Pancreas (tissue), 10 donors: ENCODE measurements at places on chromosomes 16 and 17. TPM values are rescaled to one million over a fixed set of nuclear protein-coding genes. Genes with fewer than 3 reads are reported as not detected.

GRCh38 chr16:67264866-67265265, 14.5 kb upstream of the PLEKHG4 start:
- H3K27me3 ChIP-seq: no peaks in the 10 kb centered on the region
- no peaks in the 10 kb centered on the region for H3K4me1 ChIP-seq
- H3K4me3 ChIP-seq: no peak overlapping the region
- DNase-seq: peak; percentile 2

CLEC19A gene
- not detected for polyA plus RNA-seq

SSTR5 gene
- 1.2 TPM for polyA plus RNA-seq

DPEP3 gene
- not detected for polyA plus RNA-seq

DNA sequence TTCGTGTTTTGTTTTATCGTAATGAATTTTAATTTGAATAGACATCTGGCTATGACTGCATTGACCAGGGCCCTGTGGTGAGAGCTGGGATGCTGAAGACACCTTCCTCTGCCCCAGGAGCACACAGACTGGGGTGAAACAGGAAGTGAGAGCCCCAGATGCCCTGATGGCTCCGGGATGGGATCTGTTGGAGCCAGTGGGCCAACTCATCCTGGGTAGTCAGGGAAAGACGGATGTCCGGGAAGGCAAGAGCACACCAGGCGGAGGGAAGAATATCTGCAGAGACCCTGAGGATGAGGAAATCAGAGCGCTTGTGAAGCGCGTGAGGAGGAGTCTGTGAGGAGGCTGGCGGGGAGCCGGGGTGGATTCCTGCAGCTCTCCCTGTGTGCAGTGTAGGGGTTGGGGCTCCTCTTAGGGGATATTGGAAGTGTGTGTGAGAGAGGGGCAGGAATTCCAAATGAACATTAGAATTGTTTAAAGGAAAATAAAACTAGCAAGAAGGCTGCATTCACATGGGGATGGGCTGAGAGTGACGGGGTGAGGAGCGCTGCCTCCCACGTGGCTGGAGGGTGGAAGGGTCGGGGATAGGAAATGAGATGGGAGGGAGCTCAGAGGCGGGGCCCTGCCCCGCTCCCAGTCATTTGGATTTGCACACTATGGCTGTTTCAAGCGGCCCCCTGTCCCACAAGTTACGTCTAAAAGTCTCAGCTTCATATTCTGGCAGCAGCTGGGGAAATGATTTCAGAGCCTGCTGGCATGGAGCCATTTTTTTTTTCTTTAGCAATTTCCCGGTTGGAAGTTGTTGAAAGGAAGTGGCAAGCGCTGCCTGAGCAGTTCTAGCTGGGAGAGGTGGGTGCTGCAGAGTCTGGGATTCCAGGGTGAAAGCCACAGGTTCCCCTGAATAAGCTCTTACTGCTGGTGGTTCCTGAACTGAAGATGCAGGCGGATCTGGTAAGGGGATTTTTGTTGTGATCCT, 71.2 kb upstream of the LGALS9 start:
- H3K4me3 ChIP-seq: no peak overlapping the region
- no peaks in the 10 kb centered on the region for H3K36me3 ChIP-seq
- peak overlapping the region; percentile 77 for H3K27ac ChIP-seq
- peaks cover 29% of the 10 kb centered on the region for H3K4me1 ChIP-seq

DNA sequence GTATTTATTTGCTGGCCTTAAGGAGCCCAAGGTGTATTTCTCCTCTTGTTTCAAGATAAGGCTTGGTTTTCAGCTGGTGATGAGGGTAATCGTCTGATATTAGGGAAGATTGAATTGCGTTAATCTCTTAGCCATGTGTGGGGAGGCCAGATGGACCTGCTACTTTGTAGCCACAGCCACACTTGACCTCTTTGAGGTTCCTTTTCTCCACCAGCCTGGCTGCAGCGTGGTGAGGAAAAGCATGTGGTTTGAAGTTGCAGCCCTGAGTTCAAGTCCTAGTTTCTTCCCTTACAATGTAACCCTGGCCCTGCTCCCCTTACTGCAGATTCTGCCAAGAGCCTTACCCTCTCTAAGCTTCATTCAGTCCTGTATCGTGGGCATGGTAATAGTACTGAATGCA, 3.1 kb downstream of the MINK1 start:
- no peaks in the 10 kb centered on the region for H3K27me3 ChIP-seq
- DNase-seq: no peak
- H3K4me1 ChIP-seq: peaks cover 29% of the 10 kb centered on the region
- no peak overlapping the region for H3K27ac ChIP-seq
- no peak overlapping the region for H3K4me3 ChIP-seq
- no peaks in the 10 kb centered on the region for H3K36me3 ChIP-seq

FOXJ1 gene
- 5.7 TPM for polyA plus RNA-seq

GRCh38 chr16:86626966-86627365, 48.6 kb downstream of the FOXL1 start:
- H3K4me1 ChIP-seq: no peaks in the 10 kb centered on the region
- H3K4me3 ChIP-seq: no peak overlapping the region
- H3K27ac ChIP-seq: no peak overlapping the region
- no peaks in the 10 kb centered on the region for H3K27me3 ChIP-seq
- H3K36me3 ChIP-seq: no peaks in the 10 kb centered on the region

CIITA gene
- 8.6 TPM for polyA plus RNA-seq

GNAO1 gene
- polyA plus RNA-seq: 13.4 TPM

RCVRN gene
- 0.30 TPM for polyA plus RNA-seq

KRTAP4-4 gene
- polyA plus RNA-seq: not detected

DNA sequence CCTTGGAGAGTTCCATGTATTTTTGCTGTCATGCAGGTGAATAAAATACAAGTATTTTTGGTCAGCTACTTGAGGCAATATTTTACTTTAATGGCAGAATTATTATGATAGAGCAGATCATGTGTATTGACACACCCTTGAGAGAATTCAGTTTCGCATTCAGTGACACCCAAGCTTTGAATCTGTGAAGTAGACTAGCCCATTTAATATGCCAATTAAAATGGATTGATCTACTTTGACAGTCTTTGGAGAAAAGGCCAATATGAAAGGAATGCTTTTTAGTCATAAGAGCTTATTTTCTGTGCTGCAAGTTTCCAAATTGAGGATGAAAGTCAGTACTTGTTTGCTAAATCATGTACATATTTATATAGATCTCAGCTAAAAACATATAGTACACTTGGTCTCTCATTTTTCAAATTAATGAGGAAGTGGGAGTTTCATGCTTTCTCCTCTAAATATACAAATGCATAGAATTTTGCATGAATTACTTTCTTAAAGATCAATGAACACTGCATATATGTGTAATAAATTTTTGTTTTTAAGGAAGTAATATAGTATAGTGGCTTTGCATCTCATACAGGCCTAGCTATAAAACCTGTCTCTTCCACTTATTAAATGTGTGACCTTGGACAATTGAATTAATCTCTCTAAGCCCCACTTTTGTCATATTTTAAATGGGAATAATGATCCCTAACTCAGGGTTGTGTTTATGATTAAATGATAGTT, 161.5 kb downstream of the PHKB start:
- H3K27ac ChIP-seq: no peak overlapping the region
- DNase-seq: no peak
- H3K4me3 ChIP-seq: no peak overlapping the region

DNA sequence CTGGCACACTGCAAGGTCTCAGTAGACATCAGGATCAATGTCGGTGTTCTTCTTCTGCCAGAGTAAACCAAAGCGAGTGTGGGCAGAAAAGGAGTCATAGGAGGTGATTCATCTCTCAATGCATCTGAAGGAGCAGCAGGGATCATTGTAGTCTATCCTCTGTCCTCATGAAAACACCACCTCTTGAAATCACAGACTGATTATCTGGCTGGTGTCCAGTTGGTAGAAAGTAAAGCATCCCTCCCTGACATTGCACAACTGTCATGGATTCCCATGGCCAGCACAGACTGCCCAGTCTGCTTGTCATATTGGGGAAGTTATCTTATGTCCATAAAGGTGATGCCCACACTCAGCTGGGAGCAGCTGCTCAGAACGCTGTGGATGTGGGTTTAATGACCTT, 74.1 kb downstream of the ABCC12 start:
- DNase-seq: no peak
- no peaks in the 10 kb centered on the region for H3K27me3 ChIP-seq
- H3K4me3 ChIP-seq: no peak overlapping the region
- H3K36me3 ChIP-seq: no peaks in the 10 kb centered on the region
- H3K27ac ChIP-seq: no peak overlapping the region

GRCh38 chr16:86026916-86027315, 128.0 kb downstream of the IRF8 start:
- no peak overlapping the region for H3K4me3 ChIP-seq
- no peaks in the 10 kb centered on the region for H3K4me1 ChIP-seq
- no peaks in the 10 kb centered on the region for H3K36me3 ChIP-seq
- no peaks in the 10 kb centered on the region for H3K27me3 ChIP-seq
- no peak for DNase-seq
- no peak overlapping the region for H3K27ac ChIP-seq

TEKT1 gene
- polyA plus RNA-seq: not detected

CARD14 gene
- polyA plus RNA-seq: 0.23 TPM

GRCh38 chr16:12829096-12829888, 25.6 kb upstream of the CPPED1 start:
- no peak for DNase-seq
- no peak overlapping the region for H3K27ac ChIP-seq
- H3K4me1 ChIP-seq: no peaks in the 10 kb centered on the region
- no peaks in the 10 kb centered on the region for H3K36me3 ChIP-seq
- H3K27me3 ChIP-seq: no peaks in the 10 kb centered on the region

DNA sequence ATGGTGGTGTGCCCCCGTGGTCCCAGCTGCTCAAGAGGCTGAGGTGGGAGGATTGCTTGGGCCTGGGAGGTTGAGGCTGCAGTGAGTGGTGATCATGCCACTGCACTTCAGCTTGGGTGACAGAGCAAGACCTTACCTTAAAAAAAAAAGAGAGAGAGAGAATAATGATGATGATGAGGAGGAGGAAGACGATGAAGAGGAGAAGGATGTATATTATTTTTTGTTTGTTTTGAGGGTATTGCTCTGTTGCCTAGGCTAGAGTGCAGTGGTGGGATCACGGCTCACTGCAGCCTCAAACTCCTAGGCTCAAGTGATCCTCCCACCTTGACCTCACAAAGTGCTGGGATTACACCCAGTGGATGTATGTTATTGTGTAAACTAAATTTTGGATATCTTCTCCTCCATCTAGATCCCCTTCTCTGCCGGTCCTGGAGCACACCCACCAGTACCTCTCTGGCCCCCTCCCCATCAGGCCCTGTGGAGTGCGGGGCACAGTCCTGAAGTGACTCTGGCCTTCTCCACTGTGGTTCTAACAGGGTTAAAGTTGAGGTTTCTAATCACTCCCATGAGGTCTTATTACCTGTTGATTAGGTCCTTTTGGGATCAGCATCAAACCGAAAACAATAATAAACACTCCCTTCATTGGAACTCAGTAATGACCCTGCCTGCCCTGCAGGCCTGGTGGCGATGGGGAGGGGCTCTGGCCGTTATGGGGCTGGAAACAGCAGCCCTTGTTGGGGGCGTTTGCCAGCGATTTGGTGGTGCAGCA, 60.5 kb upstream of the ZFHX3 start:
- H3K27me3 ChIP-seq: no peaks in the 10 kb centered on the region
- no peak overlapping the region for H3K27ac ChIP-seq
- no peak overlapping the region for H3K4me3 ChIP-seq
- no peaks in the 10 kb centered on the region for H3K4me1 ChIP-seq
- no peaks in the 10 kb centered on the region for H3K36me3 ChIP-seq

SENP3 gene
- polyA plus RNA-seq: 33.1 TPM

DNA sequence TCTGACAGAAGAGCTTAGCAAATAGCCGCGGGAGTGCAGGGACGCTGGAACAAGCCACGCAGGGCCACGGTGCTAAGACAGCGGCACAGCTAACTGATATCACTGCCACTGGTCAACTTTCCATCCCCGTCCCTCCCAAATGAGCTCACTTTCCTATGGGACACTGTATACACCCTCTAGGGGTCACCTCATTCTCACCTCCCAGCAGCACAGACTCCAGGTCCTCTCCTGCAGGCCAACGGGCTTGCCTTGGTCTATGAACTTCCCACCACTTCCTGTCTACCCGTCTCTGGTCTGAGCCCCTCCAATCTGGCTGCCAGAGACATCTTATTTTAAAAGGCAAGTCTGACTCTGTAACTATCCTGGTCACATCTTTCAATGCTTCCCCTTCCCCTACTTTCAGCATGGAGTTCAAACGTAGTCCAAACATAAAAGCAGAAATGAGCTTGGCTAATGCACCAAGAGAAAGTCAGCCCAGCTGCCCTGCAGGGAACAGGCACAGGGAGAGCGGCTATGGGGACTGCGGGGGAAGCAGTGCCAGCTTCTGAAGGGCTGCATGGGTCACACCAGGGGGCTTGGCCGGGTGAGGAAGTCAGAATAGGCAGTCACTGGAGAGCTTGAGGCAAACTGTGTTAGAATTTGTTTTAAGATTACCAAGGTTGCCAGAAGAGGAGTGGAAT, 26.3 kb upstream of the SLC38A8 start:
- H3K27ac ChIP-seq: no peak overlapping the region
- H3K4me1 ChIP-seq: no peaks in the 10 kb centered on the region
- no peaks in the 10 kb centered on the region for H3K36me3 ChIP-seq

- no peaks in the 10 kb centered on the region for H3K4me1 ChIP-seq
- no peaks in the 10 kb centered on the region for H3K27me3 ChIP-seq
- no peak overlapping the region for H3K27ac ChIP-seq
Observed at GRCh38 chr16:86517652-86518258, 7.4 kb downstream of the FOXF1 start.

- H3K27ac ChIP-seq: no peak overlapping the region
- no peaks in the 10 kb centered on the region for H3K36me3 ChIP-seq
- no peaks in the 10 kb centered on the region for H3K27me3 ChIP-seq
- DNase-seq: no peak
Observed at GRCh38 chr17:43043307-43043706, 18.3 kb downstream of the RND2 start.

EVPLL gene
- polyA plus RNA-seq: 0.09 TPM

GRCh38 chr17:39684369-39685192, 3.3 kb downstream of the PGAP3 start:
- peak; percentile 13 for DNase-seq
- peaks cover 4% of the 10 kb centered on the region for H3K36me3 ChIP-seq
- H3K4me1 ChIP-seq: no peaks in the 10 kb centered on the region
- no peak overlapping the region for H3K4me3 ChIP-seq

CCDC200 gene
- 0.26 TPM for polyA plus RNA-seq

- peaks cover 6% of the 10 kb centered on the region for H3K4me1 ChIP-seq
- no peaks in the 10 kb centered on the region for H3K36me3 ChIP-seq
- DNase-seq: no peak
- H3K27ac ChIP-seq: no peak overlapping the region
Observed at GRCh38 chr16:89210904-89211515, 6.5 kb upstream of the ZNF778 start.

DNA sequence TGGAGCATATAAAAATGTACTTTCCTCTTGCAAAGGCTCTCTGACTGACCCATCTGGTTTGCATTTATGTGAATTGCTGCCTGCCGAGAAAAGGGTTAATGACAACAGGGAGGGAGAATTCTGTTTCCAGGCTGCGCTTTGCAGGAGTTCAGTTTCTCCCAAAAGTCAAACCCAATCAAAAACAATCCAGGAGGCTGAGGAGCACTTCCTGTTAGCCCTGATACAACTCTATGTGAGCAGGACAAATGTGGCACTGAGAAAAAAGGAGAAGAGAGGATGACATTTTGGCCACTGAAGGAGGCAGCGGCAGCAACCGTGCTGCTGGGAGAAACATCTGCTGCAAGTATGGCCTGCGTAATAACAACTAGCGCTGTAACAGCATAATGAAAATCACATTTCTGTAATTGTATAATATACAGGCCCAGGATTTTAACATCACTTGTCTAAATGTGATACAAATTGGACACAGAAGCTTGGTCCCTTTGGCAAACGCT, 26.8 kb upstream of the ELAC2 start:
- no peaks in the 10 kb centered on the region for H3K4me1 ChIP-seq
- H3K4me3 ChIP-seq: no peak overlapping the region
- no peaks in the 10 kb centered on the region for H3K36me3 ChIP-seq
- DNase-seq: no peak
- no peak overlapping the region for H3K27ac ChIP-seq
- no peaks in the 10 kb centered on the region for H3K27me3 ChIP-seq

- no peaks in the 10 kb centered on the region for H3K4me1 ChIP-seq
- H3K27ac ChIP-seq: no peak overlapping the region
- H3K36me3 ChIP-seq: no peaks in the 10 kb centered on the region
- DNase-seq: no peak
- peaks cover 20% of the 10 kb centered on the region for H3K27me3 ChIP-seq
Observed at GRCh38 chr17:33291248-33292200, 1.6 kb downstream of the ASIC2 start.
